Stimulated activated CD8-positive, alpha-beta memory T cell treated with anti-CD3 and anti-CD28 coated beads, Interleukin-15, amount 100 ng/mL, for 4 hours (primary cell): ENCODE measurements at places on chromosomes 7 and 10.
A peak's percentile ranks its signal among the peaks of the same experiment; 100 is the strongest.

GRCh38 chr10:70074971-70075370 lies 22.3 kb downstream of the MACROH2A2 start:
- DNase-seq, result no peak

- no peak for DNase-seq
Observed at GRCh38 chr7:151431768-151432311, 8.1 kb downstream of the CRYGN start.

GRCh38 chr10:74262856-74263255 lies 111.8 kb downstream of the ADK start:
- no peak for DNase-seq

DNA sequence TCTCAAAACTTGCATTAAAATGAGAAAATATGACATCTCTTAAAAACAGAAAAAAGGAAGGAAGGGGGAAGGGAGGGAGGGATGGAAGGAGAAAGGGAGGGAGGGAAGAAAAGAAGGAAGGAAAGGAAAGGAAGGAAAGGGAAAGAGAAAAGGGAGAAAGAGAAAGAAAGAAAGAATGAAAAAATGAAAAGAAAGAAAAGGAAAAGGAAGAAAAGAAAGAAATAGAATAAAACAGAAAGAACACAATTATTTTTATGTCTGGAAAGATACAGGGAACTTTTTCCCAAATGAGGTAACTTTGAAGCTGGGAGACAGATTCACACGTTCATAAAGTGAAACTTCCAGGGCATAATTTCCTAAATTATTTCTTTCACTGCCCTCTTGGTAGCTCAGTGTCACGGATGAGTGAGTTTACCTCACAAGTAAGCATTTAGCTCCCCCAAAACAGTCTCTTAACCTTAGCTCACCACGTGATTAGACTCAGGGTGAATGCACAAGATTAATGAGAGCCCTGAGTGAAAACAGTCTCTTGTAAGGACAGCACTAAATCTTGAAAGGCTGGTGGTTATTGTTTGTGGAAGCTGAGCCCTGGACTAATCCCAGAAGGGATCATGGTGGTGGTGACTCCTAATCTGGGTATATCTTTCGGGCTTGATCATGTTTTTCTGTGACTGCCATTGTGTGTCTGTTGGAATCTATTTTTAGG lies 74.1 kb upstream of the HDAC9 start:
- DNase-seq, result no peak

- no peak for DNase-seq
Observed at GRCh38 chr7:134966691-134967090, 19.6 kb upstream of the AGBL3 start.

DNA sequence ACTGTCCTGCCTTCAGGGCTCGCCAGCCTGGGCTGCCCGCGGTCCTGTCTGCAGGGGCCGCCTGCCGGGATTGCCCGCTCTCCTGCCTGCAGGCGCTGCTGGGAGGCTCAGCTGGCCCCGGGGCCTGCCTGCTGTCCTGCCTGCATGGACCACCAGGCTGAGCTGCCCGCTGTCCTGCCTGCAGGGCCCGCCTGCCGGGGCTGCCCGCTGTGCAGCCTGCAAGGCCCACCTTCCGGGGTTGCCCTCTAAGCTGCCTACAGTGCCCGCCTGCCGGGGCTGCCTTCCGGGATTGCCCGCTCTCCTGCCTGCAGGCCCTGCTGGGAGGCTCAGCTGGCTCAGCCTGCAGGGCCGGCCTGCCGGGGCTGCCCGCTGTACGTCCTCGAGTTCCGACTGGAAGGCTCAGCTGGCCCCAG lies 164.4 kb downstream of the GLRX3 start:
- DNase-seq, result peak; percentile 5

DNA sequence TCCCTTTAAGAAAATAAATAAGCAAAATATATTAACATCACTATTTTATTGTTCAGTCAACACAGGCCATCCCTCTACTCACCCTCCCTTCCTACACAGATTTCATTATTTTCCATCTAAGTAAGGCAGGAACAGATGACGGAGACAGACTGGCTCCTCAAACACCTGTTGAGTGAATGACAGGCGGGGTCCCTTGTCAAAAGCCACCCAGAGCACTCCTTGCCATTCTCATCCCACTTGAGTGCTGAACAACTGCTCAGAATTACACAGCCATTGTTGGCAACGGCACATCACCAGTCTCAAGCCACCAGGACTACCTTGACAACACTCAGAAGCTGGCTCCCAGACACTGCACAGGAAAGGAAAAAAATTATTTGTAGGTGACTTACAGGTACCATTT lies 3.3 kb downstream of the GRB10 start:
- no peak for DNase-seq
